Effector CD4-positive, alpha-beta T cell (primary cell): ENCODE measurements at places on chromosomes 7 and 10.

DNA sequence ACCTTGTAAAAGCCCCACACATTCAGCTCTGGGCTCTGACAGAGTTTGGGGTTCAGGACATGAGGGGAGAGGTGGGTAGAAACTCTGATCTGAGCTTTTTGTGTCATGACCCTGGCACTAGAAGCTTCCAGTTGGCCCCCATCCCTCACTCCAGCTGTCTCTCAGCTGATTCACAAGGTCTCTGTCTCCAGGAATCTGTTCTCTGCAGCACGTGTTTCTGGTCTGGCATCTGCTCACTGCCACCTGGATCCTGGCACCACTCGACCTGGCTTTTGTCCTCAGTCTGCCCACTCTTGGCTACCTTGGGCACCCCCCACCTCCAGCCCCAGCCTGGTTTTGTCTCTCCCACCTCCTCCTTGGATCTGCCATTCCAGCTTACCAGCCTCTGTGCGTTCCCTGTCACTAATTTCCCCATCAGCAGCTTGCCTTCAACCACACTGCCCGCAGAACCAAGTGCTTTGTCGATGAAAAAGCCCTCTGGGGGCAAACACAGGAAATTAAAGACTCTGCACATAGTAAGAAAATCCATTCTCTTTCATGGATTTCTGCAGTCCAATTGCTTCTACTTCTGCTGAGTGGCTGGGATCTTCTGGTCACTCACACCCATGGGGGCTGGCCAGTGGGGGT is 18.3 kb upstream of the ADCYAP1R1 start:
- DNase-seq = no peak

GRCh38 chr10:89240519-89240918 is 11.1 kb downstream of the LIPA start:
- DNase-seq = no peak

GRCh38 chr10:61682323-61682722 is 19.6 kb downstream of the CABCOCO1 start:
- no peak for DNase-seq

DNA sequence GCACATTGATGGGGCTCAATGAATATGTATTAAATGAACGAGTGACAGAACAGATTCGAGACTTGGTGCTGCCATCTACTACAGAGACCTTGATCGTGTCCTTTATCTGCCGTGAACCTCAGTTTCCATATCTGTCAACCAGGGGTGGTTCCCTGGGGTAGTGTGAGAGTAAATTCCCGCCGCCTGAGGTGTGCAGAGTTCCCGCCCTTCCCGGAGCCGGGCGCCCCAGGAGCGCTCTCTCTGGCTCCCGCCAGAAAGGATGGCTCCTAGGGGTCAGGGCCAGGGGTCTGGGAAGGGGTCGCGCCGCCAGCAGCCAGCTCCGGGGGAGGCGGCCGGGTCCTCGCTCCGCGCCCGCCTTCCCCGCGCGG is 333 bp upstream of the PLCE1 start:
- no peak for DNase-seq

DNA sequence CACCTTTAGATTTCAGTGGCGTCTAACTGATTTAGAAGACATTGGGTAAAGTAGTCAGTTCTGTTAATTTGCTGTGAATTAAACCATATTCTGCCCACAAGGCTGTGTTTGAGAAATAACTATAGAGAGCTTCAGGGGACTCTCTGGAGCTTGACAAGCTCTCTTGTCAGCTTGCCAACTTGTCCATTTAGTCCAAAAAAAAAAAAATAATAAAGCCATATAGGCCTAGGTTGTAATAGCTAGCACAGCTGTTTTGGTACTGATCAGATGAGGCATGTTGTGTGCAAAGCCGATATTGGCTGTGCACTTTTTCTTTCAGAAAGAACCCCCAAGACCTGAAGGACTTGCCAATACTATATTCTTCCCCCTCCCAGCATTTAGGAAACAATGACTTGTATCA is 20.2 kb upstream of the ZNF282 start:
- DNase-seq = no peak

DNA sequence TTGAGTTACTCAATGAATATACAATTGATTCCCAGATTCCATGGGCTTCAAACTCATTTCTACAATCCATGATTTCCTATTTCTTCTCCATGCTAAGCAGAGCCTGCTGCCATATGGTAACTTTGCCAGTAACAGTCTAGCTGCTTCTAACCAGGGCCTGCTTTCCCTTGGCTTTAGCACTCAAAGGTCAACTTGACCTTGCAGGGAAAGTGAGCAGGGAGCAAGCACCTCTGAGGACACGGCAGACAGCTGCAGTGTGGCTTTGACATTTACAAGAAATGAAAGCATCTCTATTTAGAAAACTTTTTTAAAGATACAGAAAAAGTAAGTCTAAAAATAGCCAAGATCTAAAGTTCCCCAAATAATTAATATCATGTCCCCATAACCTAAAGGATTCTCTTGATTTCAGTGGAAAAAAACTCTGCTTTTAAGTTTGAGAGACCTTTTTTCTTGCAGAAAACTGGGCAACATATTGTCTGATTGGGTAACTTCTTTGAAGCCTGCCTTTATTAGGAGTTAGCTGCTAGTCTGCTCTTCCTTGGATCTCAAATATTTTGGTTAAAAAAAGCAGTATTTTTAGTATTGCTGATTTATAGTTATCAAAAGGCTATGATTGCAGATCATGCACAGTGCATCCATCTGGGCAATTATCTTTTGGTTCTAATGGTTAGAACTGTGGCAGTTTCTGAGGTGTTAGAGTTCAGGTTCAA is 257.9 kb downstream of the AHR start:
- no peak for DNase-seq
